ENCODE measurements at places on chromosomes 7 and 10.

DNA sequence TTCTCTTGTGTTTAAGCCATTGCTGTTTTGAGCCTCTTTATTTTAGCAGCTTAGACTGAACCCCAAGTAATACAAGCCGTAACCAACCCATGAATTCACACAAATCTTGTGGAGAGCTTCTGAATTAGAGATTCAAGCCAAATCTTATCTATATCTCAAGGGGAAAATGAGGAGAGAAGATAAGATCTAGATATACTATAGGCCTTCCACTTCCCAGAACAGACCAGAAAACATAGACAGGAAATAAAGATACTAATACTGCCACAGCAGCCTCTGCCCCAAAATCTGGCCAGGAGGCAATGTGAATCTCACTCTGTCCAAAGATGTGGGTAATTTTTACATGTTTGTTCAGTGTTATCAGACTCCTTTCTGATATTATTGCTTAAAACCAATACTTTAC, 307.2 kb downstream of the PTEN start:
- DNase-seq: no peak

GRCh38 chr10:66167816-66168215, 758.0 kb upstream of the LRRTM3 start:
- DNase-seq: no peak

- no peak for DNase-seq
These were observed 63.7 kb upstream of the PPIF start for GRCh38 chr10:79283616-79284015.

- DNase-seq: peak; percentile 55
These were observed 518 bp downstream of the WAPL start for GRCh38 chr10:86520871-86521677.

DNA sequence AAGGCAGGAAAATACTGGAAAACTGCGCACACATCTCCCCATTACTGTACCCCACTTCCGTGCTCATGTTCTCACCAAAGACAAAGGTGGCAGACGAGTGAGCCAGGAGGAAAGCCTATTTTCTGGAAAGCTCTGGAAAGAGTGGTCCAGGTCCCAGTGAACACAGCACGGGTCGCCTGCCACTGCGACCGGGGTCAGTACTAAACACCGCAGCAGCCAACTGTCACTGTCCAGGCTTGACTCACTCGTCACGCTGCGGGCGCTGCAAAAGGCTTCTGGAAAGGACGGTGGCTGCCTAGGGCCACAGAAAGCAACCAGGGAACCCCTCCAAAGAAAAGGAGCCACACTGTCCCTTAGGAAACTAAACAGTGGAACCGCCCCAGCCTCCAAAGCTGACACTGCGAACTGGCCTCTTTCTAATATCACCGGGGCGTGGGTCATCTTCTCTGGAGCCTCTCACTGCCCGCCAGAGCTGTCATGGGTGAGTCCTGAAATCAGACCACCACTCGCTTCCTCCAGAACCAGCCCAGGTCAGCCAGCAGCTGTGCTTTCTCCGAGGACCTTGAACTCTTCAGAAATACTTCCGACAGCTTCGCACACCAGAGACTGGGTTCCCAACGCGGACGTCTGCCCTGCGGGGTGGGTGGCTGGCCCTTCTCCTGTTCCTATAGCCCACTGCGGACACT, 4.0 kb downstream of the RADIL start:
- no peak for DNase-seq

GRCh38 chr10:117134306-117135025, 3.6 kb downstream of the VAX1 start:
- DNase-seq: no peak

DNA sequence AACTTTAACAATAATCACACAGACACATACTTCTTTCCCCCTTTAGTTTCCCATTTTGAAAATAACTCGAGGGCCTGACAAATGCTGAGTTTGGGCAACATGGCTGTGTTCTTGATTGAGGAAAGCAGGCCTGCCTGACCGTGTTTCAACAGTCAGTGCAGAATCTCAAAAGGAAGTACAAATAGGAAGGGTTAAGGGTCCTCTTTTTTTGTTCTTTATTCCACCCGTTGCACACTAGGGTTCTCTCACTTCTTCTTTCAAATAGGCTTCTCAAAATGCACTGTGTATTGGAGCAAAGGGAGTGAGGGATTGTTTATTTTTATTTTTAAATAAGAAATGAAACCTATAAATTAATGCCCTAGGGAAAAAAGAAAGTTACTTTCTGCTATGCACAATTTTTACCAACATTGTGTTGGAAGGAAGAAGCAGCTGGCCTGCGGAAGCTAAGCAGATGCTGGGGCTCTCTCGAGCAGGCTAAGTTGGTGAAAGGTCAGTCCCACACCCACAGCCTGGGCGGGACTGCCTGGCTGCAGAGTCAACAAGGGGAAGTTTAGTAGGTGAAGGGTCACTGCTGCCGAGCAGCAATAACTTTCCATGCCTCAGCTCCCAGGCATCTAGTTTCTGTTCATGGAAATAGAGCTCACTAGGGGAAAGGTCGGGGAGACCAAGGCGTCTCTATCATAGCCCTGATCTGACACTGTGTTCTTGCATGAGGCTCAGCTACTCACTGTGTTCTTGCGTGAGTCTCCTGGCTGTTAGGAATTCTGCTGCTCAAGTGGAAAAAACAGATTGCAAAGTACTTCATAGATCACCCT, 12.2 kb upstream of the PDK4 start:
- DNase-seq: no peak

DNA sequence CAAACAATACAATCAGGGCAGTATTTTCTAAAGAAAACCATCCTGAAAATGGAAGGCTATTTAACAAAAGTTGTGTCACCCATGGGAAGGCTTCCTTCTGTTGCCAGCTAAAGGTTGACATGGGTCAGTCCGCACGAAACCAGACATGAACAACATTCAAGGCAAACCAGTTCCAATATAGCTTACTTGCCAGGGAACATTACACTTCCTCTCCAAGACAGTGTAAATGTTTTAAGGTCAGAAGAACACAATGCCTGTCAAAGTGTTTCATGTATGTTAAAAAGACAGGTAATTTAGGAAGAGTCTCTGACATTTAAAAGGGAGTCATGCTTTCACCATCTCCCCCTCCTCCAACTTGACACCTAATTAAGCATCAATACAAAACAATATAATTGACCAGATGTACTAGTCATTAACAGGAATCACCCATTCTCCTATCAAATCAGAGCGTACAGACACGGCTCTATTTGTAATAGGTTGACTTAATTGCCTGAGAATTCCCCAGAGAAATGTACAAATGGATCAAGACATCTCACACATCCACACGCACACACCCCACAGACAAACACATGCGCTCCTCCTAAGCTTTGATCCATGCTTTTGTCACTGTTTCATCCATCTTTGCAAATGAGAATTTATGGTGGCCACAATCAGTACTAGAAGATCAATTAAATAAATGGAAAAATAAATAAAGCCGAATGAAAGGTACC, 69.5 kb downstream of the CACNA2D1 start:
- no peak for DNase-seq
